ENCODE measurements at places on chromosomes 7 and 10. TPM values are rescaled to one million over a fixed set of nuclear protein-coding genes. Genes with fewer than 3 reads are reported as not detected.

DNA sequence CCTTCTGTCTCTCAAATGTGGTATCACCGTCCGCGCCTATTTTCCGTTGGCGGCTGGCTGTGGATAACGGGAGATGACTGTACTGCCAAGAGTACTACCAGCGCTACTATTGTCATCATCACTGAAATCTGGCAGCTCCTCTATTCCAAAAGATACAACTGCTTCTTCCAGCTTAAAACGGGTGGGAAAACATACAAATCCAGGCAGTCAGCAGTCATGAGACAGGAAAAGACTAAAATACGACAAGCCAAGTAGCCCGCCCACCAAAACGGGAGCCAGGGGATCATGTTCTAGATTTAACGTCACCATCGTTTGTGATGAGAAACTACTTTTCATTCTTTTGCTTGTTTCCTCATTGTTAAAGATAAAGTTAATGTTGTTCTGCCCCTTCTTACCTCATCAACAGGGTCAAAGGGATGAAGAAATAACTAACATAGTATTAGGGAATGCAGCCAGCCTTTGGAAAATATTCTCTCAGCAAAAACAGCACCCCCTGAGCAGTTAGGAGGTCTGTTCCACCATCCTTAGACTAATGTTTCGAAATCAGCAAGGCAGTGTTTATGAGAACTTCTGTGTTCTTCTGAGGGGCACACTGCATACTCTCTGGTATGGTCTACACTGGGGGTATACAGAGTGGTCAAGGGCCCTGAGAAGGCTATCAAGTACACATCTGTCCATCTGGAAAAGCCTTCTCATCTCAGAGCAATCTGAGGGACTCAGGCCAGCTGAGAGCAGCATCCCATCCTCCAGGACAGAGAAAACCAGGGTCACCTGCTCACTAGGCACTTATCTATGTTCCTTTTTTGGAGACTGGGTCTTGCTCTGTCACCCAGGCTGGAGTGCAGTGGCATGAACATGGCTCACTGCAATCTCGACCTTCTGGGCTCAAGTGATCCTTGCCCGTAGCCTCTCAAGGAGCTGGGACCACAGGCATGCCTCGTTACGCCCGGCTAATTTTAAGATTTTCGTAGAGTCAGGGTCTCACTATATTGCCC is 47.5 kb downstream of the GNA12 start:
- DNase-seq: no peak

Gene AKR1D1
- total RNA-seq: not detected

GRCh38 chr10:14547816-14548215 is 217.1 kb upstream of the FRMD4A start:
- no peak for DNase-seq

DNA sequence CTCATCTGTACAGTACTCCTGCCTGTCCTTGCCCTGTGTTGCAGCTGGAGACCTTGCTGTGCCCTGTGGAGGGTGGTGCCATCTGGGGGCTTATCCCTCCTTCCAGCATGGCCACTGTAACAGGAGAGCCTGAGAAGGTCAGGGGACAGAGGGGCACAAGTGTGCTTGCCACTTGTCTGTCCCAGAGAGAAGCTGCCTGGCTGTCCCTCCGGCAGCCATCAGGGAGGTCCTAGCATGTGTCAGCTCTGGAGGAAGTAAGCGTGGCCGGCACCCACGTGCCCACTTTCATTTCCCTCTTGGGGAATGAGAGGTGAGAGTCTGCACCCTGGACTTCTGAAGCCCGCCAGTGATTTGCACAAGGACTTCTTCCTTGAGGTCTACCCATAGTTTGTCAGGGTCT is 97.0 kb upstream of the PPIF start:
- DNase-seq: no peak

DNA sequence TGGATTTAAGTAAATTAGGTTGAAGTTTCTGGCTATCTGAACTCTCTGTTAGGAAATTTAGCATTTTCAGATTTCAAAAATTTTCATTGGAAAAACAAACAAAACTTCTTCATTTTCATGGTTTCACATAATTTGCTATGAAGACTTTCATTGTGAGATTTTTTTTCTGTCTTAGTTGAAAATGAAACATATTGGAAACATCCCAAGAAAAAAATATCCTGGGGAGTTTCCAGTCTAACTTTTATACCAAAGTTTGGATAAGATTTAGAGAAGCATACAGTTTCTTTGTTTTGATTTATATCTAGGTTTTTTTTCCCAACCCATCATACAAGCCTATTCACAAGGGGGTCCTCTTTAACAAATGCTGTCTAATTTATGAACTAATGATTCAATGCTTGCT is 300.5 kb upstream of the SEMA3A start:
- DNase-seq: no peak

DNA sequence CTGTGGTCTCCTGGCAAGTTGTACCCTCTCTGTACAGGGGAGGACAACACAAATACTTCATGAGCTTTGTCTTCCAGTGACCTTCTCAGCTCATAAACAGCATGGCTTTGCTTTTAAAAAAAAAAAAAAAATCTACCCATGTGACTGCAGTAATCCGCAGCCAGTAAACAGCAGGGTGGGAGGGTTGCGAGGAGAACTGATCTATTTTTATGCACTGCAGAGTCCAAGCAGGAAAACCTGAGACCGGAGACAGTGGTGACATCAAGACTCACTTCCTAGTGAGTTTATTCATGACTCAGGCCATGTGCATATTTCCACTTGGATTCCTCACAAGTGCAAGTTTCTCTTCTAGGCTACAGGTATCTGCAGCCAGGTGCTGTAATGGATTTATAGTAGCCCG is 127.9 kb downstream of the NRF1 start:
- DNase-seq: no peak

GRCh38 chr10:58820861-58821751 is 308.4 kb downstream of the BICC1 start:
- peak; percentile 33 for DNase-seq

- peak; percentile 45 for DNase-seq
These were observed 10.4 kb downstream of the TACR2 start for GRCh38 chr10:69406302-69406811.

- DNase-seq: peak; percentile 32
These were observed 1.6 kb upstream of the PPA1 start for GRCh38 chr10:70234668-70235447.

DNA sequence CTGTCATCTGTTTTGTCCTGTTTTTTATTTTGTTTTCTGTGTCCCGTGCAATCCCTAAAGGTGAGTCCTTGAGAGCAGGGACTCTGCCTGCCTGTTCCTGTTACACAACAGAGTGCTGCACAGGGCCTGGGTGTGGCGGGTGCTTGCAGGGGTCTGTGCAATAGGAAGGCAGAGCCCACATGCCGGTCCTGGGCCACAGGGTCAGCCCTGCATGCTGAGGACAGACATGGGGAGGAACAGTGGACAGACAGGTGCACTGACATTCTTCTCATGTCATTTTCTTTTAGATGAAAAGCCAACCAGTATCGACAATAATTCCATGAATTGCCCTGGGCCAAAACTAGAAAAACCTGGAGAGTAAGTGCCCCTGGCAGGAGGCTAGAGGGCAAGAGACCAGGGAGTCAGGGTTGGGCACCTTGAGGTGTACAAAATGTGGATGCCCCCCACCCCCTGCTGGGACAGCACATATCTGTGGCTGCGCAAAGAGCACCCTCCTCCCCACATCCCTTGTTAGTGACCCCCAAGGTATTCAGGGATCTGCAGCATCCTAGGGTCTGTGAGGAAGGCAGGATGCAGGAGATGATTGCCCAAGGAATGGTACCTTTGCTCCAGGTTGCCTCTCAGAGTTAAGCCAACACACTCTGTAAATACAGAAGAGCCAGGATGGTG is 19.9 kb downstream of the ANTXRL start:
- DNase-seq: no peak

GRCh38 chr10:131311661-131312477 is at the start of gene TCERG1L:
Gene TCERG1L (minus strand): TSS chr10:131311721. CDS start chr10:131311635, 86 bp downstream.
- DNase-seq: no peak

GRCh38 chr10:94443047-94443446 is 40.7 kb downstream of the TBC1D12 start:
- DNase-seq: no peak

- no peak for DNase-seq
These were observed 72.4 kb downstream of the AUTS2 start for GRCh38 chr7:69670701-69671100.

DNA sequence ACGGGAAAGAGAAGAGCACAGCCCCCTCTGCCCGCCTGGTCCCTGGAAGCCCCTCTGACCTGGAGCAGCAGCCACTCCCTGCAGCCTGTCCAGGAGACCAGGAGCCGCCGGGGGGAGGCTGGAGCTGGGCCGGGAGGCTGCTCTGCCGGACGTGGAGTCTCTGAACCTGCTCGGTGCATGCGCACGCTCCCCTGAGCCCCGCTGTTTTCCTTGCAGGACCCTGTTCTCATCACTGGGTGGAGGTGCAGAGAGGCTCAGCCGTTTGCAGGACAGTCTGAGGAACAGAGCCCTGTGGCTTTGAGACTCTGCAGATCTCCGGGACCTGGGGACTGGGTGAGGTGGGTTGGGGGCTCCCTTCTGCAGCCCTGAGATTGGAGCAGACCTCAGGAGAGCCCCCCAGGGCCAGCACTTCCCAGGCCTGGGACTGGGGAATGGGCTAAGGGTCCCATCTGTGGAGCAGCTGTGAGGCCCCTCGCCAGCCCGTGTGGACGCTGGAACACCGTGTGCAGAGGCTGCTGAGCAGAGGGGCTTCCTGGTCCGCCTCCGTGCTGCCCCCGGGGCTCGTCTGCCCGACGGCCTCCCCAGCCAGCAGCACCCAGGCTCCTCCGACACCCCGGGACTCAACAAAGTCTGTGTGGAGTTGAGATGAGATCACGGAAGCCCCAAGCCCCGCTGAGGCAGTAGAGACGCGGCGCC is 48.5 kb upstream of the ADGRA1 start:
- no peak for DNase-seq

GRCh38 chr10:52908478-52908877 is 135.9 kb upstream of the MBL2 start:
- no peak for DNase-seq
